Stimulated activated CD4-positive, alpha-beta T cell treated with anti-CD3 and anti-CD28 coated beads, Interleukin-2, amount 100 ng/mL, for 24 hours (primary cell): ENCODE measurements at places on chromosomes 5 and 9.

DNA sequence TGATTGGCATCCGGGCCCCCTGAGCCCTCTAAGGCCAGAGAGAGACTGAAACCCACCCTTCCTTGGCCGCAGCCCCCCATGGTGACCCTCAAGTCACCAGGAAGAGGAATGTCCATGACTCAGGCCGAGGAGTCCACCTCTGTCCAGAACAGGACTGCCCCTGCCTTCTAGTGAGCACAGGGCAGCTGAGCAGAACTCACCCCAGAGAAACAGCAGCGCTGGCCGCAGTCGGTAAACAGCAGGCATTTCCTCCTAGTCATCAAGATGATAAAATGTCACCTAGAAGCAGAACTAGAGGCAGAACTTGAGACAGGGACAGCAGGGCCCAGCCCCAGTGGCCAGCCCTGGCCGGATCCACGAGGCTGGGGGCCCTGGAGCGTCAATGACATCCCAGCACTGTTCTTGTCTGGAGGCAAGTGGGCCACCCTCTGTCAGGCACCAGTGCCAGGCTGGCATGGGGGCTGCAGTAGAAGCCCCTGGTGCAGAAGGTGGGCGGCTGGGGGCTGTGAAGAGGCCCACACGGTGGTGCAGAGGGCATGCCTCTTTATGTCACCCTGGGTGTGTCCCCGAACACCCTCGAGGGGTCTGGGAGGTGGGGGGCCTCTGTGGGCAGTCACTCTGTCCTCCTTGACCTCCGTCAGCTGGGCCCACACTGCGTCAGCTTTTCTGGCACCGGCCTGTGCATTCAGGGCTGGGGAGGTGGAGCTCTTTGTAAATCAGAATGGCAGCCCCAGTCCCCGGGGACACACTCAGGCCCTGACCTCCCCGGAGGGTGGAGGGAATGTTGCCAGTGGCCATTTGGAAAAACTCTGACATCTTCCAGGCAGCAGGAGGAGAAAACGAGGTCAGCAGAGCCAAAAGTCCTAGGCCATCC is 83.0 kb downstream of the NTNG2 start:
- no peak for DNase-seq

- DNase-seq: no peak
These were observed 14.3 kb downstream of the IRF1 start for GRCh38 chr5:132475987-132476875.

GRCh38 chr9:126874546-126875314 is 14.3 kb downstream of the ZBTB34 start:
- DNase-seq: no peak

GRCh38 chr5:74957906-74958305 is 91.7 kb upstream of the FAM169A start:
- no peak for DNase-seq

- DNase-seq: no peak
These were observed 56.7 kb downstream of the VAV2 start for GRCh38 chr9:133935328-133936005.

- peak; percentile 8 for DNase-seq
These were observed 27.0 kb downstream of the MSX2 start for GRCh38 chr5:174751154-174752000.

GRCh38 chr5:119019949-119020348 is 31.6 kb upstream of the DTWD2 start:
- DNase-seq: no peak

DNA sequence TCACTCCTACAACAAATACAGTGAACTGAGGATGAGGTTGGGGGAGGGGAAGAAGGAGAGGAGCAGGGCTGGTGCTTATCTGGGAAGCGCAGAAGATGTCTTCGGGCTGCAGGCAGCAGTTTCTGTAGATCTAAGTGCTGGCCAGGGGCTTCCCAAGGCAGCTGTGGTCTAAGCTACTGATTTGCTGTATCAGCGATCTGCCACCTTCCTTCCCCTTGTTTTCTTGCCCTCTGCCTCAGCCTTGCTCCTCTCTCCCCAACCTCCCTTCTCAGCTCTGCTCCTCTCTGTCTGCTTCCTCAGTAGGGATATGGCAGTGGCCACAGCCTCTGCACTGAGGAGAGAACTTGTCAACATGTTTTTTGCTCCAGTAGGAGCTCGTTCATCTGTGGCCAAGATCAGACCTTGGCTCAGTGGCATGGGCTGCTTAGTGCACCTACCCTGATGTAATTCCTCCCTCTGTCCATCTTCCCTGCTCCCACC is 42.8 kb upstream of the IL6ST start:
- DNase-seq: no peak
